Activated CD8-positive, alpha-beta memory T cell treated with anti-CD3 and anti-CD28 coated beads, Interleukin-2, amount 10 ng/mL, durations not matched to agents 7 days and 5 days (primary cell): ENCODE measurements at places on chromosomes 5 and 9.
A peak's percentile ranks its signal among the peaks of the same experiment; 100 is the strongest.

DNA sequence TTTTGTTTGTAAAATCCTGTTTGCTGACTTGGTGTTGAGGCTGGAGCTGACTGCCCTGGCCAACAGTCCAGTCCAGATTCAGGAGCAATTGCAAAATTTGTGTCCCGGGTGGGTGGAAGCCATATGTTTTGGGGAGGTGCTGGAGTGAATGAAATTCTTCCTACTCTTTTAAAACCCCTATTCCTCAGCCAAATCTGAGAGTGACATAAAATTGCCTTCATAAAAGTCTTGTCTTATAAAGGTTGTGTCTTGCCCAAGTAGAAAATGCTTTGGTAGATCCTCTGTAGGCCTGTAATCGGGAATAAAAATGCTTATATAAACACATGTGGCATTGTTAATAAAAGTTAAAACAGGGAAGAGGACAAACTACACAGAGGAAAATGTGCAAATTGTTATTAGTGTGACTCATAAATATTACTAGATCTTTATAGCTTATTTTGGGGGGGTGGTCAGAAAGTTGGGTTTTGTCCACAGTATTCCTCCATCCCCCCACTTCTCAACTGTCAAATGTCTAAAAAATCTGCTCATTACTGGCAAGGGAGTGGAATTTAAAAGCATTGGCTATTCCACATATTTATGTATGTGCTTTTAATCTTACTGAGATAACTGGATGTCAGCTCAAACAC, 45.6 kb downstream of the NNT start:
- H3K27me3 ChIP-seq, result no peaks in the 10 kb centered on the region
- H3K4me3 ChIP-seq, result no peak overlapping the region
- no peak for DNase-seq
- H3K36me3 ChIP-seq, result peaks cover 38% of the 10 kb centered on the region
- H3K4me1 ChIP-seq, result no peaks in the 10 kb centered on the region

GRCh38 chr9:105879181-105879580, 184.8 kb downstream of the TMEM38B start:
- peaks cover 36% of the 10 kb centered on the region for H3K4me1 ChIP-seq
- H3K36me3 ChIP-seq, result no peaks in the 10 kb centered on the region
- DNase-seq, result no peak
- H3K27me3 ChIP-seq, result peaks cover 29% of the 10 kb centered on the region

DNA sequence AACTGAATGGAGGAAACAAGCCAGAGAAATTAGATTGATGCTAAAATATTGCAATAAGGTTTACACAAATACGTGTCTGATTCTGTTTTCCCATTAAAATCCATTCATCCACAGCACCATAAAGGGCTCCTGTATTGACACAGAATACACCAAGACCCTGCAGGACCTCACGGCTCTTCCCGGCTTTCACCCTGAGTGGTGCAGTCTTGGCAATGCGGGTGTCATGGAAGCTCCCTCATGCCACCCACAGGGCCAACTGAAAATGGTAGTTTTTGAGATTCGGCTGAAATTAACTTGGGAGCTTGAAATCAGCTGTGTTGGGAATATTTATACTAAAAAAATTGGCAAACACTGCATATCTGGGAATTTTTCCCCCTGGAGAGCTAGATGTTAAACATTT, 17.3 kb upstream of the EXOC3 start:
- peaks cover 20% of the 10 kb centered on the region for H3K4me1 ChIP-seq
- peaks cover 32% of the 10 kb centered on the region for H3K36me3 ChIP-seq
- no peak overlapping the region for H3K27ac ChIP-seq
- DNase-seq, result no peak
- no peak overlapping the region for H3K4me3 ChIP-seq

DNA sequence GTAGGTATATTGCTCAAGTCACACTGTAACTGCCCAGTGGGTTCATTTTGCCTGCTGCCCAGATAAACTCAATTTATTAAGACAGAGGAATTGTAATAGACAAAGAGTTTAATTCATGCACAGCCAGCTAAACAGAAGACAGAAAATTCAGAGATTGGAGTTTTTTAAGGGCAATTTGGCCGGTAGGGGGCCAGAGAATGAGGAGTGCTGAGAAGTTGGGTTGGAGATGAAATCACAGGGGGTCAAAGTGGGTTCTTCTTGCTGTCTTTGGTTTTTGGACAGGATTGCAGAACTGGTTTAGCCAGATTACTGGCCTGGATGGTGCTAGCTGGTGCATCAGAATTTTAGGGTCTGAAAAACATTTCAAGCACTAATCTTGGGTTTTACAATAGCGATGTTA, 20.7 kb upstream of the IL33 start:
- H3K36me3 ChIP-seq, result no peaks in the 10 kb centered on the region
- H3K27me3 ChIP-seq, result peaks cover 35% of the 10 kb centered on the region
- H3K27ac ChIP-seq, result no peak overlapping the region
- DNase-seq, result no peak
- no peaks in the 10 kb centered on the region for H3K4me1 ChIP-seq

- no peaks in the 10 kb centered on the region for H3K27me3 ChIP-seq
- H3K27ac ChIP-seq, result no peak overlapping the region
- no peak for DNase-seq
- no peaks in the 10 kb centered on the region for H3K4me1 ChIP-seq
Measured at GRCh38 chr9:82152181-82152580, 163.6 kb downstream of the SPATA31D1 start.

DNA sequence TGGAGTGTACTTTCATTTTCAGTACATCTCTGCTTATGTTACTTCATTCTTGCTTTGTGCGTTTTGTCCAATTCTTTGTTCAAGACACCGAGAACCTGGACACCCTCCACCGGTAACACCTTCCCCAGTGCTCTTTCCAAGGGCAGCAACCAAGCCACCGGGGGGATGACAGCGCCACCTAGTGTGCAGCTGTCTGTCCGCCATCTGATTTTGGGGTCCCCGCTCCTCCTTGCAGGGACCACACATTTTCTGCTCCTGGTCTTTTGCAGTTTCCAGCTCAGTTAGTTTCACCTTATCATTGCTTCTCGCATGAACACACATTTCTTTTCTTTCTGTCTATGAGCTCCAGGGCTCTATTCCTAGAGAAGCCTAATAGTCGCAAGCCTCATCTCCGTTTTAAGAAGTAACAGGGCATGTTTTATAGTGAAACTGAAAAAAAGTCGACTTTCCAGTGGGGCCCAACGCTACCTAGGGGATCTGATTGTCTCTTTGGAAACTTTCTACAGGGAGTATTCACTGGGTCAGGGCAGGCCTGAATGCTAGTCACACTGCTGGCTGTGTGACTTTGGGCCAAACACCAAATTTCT, 152.1 kb downstream of the FSTL4 start:
- H3K27me3 ChIP-seq, result no peaks in the 10 kb centered on the region
- DNase-seq, result peak; percentile 60
- no peak overlapping the region for H3K4me3 ChIP-seq

DNA sequence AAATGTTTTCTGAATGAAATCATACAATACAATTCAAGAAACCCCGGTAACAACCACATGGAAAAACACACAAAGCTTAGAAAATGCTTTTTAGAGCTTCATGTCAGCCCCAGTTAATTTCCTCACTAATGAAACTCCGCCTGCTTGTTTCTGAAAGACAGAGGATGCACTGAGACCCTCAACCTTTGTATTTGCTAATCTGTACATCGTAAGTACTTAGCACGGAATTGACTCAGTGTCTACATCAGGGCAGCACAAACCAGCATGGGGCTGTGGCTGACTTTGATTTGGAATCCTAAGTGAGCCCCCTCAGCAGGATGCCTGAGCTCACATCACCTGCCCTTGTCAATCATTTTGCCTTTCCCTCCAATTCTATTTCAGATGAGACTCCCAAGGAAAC, 499.1 kb upstream of the MPDZ start:
- no peak overlapping the region for H3K27ac ChIP-seq
- no peak for DNase-seq
- no peaks in the 10 kb centered on the region for H3K36me3 ChIP-seq
- no peaks in the 10 kb centered on the region for H3K4me1 ChIP-seq

GRCh38 chr5:98750693-98751092, 22.8 kb upstream of the RGMB start:
- no peak overlapping the region for H3K27ac ChIP-seq
- DNase-seq, result no peak
- H3K27me3 ChIP-seq, result peaks cover 12% of the 10 kb centered on the region
- no peaks in the 10 kb centered on the region for H3K36me3 ChIP-seq

GRCh38 chr5:127409246-127409917, 108.1 kb upstream of the PRRC1 start:
- DNase-seq, result no peak
- H3K4me3 ChIP-seq, result no peak overlapping the region
- no peaks in the 10 kb centered on the region for H3K36me3 ChIP-seq
- peaks cover 23% of the 10 kb centered on the region for H3K27me3 ChIP-seq
- H3K27ac ChIP-seq, result no peak overlapping the region
- peaks cover 12% of the 10 kb centered on the region for H3K4me1 ChIP-seq

- no peak overlapping the region for H3K27ac ChIP-seq
- H3K4me3 ChIP-seq, result no peak overlapping the region
- no peaks in the 10 kb centered on the region for H3K27me3 ChIP-seq
- no peak for DNase-seq
- no peaks in the 10 kb centered on the region for H3K4me1 ChIP-seq
Measured at GRCh38 chr5:7250004-7250403, 145.9 kb upstream of the ADCY2 start.

DNA sequence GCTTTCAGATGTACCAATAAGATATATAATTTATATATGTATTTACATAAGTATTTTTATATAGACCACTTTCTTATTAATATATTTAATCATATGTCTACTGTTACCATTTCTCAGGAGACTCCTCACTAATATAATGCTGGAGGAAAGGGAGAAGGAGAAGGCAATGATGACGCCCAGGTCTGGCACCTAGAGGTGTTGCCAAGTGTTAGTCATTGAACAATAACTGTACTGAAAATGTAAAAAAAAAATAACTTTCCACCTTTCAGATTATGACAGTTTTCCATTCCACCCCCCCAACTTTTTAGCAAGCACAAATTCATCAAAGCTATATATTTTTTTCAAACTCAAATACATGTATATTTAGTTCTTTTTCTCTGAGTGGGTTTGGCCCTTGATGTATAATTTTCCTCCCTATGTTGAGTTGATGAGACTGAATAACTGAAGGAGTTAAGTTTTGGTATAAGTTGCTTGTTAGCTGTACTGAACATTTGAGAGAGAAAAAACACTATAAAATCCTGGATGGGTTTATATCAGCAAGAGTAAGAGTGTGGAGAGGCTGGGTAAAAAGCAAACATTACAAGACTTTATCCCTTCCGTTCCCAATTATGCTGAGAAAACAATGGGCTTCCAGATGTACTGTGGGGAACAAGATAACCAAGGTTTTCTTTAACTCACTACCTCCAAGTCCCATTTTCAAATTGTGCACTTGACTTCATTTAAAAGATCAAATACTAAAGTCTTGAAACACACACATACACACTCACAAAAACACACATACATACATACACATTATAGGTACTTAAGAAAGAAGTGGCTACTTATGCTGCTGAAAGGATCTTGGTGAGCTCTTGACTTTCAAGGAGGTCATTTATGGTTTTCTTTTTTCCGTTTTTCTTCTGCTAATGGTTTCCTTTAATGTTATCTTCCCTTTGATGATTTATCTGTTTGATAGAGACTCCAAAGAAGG, 142.8 kb upstream of the IFNE start:
- no peaks in the 10 kb centered on the region for H3K27me3 ChIP-seq
- H3K36me3 ChIP-seq, result no peaks in the 10 kb centered on the region
- H3K4me3 ChIP-seq, result no peak overlapping the region
- H3K4me1 ChIP-seq, result no peaks in the 10 kb centered on the region
- no peak for DNase-seq
- H3K27ac ChIP-seq, result no peak overlapping the region

- no peak for DNase-seq
- H3K4me1 ChIP-seq, result peaks cover 10% of the 10 kb centered on the region
- peaks cover 2% of the 10 kb centered on the region for H3K36me3 ChIP-seq
- H3K27me3 ChIP-seq, result peaks cover 7% of the 10 kb centered on the region
- no peak overlapping the region for H3K27ac ChIP-seq
- no peak overlapping the region for H3K4me3 ChIP-seq
Measured at GRCh38 chr9:20642045-20642444, 19.7 kb upstream of the MLLT3 start.

GRCh38 chr5:126919566-126919965, 110.8 kb downstream of the MARCHF3 start:
- no peaks in the 10 kb centered on the region for H3K4me1 ChIP-seq
- H3K27me3 ChIP-seq, result no peaks in the 10 kb centered on the region
- no peak for DNase-seq
- H3K4me3 ChIP-seq, result no peak overlapping the region
- no peak overlapping the region for H3K27ac ChIP-seq

DNA sequence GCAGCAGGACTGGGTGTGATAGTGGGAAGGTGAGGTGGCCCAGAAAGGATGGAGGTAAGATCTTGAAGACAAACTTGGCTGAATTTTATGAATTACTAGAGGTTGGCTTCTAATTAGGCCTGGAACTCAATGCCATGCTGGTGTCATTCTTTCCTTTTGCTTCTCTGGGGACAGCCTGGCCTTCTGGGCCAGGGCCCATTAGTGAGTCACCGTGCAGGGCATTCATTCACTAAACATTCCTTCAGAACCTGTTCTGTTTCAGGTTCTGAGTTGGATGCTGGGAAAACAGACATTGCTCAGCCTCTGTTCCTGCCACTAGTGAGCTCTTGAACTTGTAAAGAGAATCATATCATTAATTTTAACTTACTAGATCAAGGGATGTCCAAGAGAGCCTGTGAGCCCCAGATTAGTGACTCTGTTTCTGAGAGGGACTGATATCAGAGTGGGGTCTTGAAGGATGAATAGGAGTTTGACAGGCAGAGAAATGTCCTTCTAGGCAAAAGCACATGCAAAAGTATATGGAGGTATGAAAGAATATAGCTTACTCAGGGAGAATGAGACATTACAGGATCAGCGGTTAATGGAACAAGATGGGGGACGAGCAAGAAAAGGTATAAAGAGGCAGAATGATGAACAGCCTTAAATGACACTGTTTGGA, 66.5 kb downstream of the LHX2 start:
- H3K36me3 ChIP-seq, result no peaks in the 10 kb centered on the region
- DNase-seq, result no peak
- H3K4me3 ChIP-seq, result no peak overlapping the region
- peaks cover 22% of the 10 kb centered on the region for H3K27me3 ChIP-seq
- H3K27ac ChIP-seq, result no peak overlapping the region

GRCh38 chr5:101788797-101789196, 507.3 kb downstream of the SLCO4C1 start:
- DNase-seq, result no peak
- H3K27ac ChIP-seq, result no peak overlapping the region
- no peaks in the 10 kb centered on the region for H3K4me1 ChIP-seq

DNA sequence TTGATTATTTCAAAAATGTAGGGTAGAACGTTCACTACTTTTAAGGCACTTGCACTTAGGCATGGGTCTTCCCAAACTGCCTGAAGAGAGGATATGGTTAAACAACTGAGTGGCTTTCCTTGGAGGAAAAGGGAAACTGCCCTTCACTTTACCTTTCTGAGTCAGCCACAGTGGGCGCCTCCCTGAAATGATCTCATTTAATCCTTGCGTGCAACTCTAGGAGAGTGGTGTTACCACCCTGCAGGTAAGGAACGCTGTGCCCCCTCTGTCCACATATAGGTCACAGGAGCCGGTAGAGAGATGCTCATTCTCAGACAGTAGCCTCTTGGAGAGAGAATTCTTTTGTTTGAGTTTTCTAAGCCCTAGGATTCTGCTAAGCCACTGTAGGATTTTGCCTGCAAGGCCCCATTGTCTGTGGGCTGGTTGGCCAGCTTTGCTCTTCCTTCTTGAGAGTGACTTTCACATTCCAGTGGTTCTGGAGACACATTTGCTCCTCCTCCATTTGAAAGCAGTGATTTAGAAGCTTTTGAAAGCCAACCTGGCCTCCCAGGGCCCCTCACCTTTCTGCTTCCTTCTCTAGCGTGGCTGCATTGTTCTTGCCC, 110.3 kb upstream of the CTSL start:
- no peaks in the 10 kb centered on the region for H3K36me3 ChIP-seq
- H3K27ac ChIP-seq, result no peak overlapping the region

- H3K27me3 ChIP-seq, result no peaks in the 10 kb centered on the region
- H3K27ac ChIP-seq, result no peak overlapping the region
- no peaks in the 10 kb centered on the region for H3K4me1 ChIP-seq
- H3K36me3 ChIP-seq, result no peaks in the 10 kb centered on the region
- no peak for DNase-seq
Measured at GRCh38 chr9:95025213-95026147, 292.0 kb downstream of the FANCC start.
